ENCODE measurements at places on chromosomes 3 and 15.
A peak's percentile ranks its signal among the peaks of the same experiment; 100 is the strongest.

DNA sequence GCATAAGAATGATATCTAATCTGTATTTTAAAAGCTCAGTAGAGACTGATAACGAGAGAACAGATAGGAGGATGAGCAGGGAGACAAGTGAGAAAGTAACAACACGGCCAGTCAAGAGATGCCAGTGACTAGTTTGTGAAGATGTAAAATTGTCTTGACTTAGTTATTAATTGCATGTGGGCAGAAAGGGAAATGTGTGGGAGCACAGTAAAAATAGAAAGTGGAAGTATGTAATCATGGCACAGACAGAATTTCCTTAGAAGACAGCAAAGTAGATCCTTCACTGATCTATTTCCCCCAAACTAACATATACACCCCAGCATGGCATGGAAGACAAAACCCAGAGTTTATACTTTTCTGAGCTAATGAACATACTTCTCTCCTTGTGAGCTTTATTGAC is 344.5 kb downstream of the FGF12 start:
- no peak for DNase-seq

DNA sequence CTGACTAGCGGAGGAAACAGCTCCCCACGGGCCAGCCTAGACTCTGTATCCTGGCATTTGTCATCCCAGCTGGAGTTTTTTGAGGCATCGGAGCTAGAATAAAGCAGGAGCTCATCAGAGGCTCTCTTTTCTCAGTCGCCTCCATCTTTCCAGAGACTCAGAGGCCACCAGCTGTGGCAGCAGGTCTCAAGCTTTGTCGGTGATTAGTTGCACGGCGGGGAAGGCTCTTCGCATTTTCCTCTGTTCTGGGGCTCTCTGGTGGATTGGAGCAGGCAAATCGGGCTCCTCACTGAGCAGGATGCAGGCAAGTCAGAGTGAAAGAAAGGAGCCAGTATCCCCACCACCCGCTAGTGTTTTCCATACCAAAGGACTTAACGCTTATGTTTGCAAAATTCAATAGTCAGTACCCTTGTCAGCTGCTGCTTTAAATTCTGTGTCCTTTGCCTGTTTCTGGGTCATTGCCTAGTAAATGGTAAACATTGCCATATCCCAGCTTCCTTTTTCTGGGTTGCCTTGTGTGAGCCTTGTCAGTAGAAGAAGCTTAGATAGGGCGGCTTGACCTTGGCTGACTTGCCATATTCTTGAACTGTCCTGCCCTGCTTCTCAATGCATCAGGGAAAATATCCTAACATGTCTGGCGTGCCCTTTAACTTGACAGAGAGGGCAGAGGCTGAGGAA is 127.1 kb downstream of the PTPRG start:
- no peak for DNase-seq

DNA sequence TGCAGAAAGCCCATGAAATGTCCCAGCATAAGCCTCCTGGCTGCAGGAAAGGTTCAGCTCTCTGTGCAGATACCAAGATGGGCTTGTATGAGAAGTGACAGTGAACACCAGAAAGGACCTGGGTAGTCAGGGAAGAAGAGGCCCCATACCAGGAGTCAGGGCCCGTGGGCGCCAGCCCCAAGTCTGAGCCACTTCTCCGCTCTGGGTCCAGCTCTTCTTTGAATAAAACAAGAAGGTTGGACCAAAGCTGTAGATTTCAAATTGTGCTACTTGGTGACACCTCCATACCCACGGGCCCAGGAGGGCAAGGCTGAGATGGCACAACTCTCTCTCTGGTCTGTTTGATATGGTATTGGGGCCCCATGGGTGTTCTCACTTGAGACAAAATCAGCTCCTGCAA is 261.5 kb downstream of the UACA start:
- no peak for DNase-seq

- no peak for DNase-seq
Observed at GRCh38 chr3:154678041-154678654, 248.2 kb upstream of the GPR149 start.

DNA sequence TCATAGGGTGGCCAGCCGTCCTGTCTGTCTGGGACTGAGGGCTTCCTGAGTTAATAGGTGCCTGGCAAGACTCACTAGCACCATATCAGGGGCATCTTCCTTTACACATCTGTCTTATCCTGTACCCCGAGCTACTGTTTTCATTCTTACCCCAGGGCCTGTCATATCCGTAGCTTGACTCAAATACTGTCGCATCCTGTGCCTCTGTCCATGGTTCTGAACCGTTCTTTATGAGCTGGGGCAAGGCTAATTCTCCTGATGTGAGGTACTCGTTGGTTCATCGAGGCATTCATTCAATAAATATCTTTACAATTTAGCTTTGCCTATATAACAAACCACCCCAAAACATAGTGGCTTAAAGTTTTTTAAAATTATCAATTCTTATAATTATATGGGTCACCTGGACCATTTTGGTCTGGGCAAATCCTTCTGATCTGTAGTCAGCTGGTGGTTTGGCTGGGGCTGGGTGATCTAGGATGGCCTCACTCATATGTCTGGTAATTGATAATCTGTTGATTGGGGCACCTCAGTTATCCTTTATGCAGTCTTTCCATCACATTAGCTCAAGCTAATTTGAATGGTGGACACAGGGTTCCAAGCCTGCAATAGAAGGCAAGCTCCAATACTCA is 121.2 kb downstream of the TLE3 start:
- no peak for DNase-seq

GRCh38 chr3:57173687-57174086 is 8.5 kb upstream of the IL17RD start:
- DNase-seq = no peak

GRCh38 chr15:47095833-47096232 is 621.5 kb upstream of the SEMA6D start:
- no peak for DNase-seq

DNA sequence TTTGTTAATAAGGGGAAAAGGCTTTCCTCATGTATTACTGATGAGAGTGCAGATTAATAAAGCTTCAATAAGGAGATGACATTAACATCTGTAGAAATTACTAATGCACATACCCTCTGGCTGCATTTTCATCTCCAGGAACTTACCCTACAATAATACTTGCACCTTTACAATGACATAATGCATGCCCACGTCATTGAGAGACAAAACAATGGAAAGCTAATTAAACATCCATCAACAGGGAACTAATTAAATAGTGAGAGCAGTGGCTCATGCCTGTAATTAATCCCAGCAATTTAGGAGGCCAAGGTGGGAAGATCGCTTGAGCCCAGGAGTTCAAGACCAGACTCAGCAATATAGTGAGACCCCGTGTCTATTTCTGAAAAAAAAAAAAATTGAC is 32.8 kb upstream of the DET1 start:
- no peak for DNase-seq

GRCh38 chr15:62853114-62853840 is 189.3 kb upstream of the TPM1 start:
- DNase-seq = no peak

DNA sequence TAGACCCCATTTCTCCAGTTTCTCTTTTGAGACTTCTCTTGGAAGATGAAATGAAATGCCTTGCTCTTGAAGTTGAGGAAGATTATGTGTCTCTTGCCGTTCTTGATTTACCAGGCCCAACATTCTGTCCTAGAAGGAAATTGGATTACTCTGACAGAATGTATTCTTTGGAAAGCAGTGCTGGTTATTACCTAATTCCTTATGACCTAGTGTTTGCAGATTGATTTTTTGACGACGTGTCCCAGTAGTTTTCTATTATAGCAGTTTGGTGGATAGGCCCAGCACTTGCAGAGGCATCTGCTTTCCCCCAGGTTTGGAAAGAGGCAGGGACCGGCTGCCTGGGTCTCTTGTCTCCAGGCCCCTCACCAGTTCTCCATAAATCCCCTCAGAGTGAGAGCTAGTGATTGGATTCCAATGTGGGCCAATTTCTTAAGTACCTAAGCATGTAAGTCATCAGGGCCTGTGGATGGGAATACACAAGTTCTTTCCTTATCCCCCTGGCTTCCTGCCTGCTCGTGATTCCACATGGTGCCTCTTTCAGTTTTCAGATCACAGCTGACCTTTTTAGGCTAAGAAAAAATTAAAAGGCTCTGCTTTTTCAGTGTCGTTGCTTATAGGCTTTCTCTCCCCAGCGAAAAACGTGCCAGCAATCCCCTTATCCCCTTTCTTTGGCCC is 50.2 kb downstream of the EPHB3 start:
- no peak for DNase-seq

GRCh38 chr15:49435174-49435573 is 12.1 kb downstream of the FGF7 start:
- DNase-seq = no peak

- DNase-seq = no peak
Observed at GRCh38 chr15:44720460-44721176, 9.3 kb downstream of the B2M start.

DNA sequence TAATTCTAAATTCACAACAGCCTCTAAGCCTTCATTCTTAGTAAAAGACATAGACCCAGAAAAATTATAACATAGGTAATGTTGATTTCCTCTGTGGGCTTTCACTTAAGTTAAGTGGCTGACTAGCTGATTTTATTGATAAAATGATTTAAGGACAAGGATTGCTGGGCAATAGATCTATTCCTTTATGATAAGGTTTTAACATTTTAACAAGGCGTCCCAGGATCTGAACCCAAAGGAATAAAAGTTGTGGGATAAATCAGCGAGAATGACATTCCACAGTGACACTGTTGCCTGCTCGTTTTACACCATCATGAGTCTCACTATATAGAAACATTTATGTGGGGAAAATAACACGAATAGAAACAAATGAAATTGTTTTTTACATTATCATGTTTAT is 1151.0 kb downstream of the ZPLD1 start:
- no peak for DNase-seq

- DNase-seq = no peak
Observed at GRCh38 chr3:111763968-111764367, 95.1 kb upstream of the PHLDB2 start.

DNA sequence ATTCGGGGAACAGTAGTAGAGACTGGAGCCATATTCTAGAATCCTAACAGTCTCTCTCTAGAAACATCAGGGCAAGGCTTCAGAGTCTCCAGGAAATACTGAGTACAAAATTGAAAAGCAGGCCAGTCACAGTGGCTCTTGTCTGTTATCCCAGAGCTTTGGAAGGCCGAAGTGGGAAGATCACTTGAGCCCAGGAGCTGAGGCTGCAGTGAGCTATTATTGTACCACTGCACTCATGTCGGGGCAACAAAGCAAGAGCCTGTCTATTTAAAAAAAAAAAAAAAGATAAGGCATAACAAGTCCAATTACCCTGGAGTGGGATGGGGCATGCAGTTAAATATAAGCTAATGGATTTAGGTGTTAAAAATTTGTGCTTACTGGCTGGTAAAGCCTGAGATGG is 79.0 kb downstream of the SEMA6D start:
- DNase-seq = no peak

DNA sequence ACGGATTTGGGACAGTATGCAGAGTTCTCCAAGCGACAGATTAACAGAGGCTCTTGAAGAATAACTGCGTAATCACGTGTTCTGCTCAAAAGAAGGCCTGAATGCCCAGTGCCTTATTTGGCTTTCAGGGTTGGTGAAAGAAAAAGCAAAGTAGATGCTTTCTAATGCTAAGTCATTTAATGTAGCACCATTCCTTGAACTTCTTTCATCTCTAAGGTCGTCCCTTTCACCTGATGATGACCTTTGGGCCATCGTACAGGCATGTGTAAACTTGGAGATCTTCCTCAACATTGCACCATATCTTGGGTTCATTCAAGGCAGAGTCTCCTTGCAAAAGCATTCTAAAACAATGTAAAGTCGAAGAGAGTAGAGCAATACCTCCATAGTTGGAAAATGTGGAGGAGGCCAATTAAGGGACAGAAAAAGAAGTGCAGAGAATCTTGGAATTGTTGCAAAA is 48.9 kb downstream of the TMEM44 start:
- no peak for DNase-seq

DNA sequence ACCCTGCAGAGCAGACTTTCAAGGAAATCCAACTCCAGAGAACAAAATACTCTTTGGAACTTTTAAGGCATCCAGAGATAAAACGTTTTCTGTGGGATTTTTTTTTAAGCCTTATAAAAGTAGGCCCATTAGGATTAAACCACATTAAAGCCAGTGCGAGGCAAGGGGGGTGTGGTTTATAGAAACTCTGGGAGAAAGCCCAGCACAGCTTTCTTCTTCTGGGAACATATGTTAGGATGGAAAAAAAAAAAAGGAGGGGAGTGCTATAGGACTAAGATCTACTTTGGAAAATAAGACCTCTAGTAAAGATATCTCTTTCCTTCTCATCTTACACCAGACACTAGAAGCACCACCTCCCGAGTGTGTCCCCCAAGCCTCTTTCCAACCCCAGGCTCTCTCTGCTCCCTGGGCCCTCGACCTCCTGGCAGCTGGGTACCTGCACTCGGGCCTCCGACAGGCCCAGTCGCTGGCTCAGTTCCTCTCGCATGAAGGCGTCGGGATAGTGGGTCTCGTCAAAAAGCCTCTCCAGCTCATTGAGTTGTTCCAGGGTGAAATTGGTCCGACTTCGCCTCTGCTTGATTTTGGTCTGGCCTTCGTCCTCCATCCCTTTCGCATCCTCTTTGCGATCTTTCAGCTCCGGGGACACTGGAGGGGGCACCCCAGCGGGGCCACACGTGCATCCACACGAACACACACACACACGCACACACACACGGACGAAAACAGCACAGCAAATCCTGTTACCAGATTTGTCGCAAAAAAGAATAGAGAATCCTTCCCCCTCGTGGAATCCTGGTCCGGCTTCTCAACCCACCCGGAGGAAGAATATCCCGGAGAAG is 3.8 kb downstream of the SHOX2 start:
- DNase-seq = no peak

DNA sequence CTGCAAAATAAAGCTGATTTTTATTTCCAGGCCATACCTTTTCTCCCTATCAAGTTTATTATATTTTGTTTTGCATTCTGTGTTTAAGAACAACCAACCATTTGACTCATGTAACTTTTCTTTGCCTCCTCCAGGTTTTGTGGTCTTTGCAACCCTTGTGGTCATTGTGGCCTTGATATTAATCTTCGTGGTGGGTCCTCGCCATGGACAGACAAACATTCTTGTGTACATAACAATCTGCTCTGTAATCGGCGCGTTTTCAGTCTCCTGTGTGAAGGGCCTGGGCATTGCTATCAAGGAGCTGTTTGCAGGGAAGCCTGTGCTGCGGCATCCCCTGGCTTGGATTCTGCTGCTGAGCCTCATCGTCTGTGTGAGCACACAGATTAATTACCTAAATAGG is 27.6 kb downstream of the NIPA2 start:
- no peak for DNase-seq

DNA sequence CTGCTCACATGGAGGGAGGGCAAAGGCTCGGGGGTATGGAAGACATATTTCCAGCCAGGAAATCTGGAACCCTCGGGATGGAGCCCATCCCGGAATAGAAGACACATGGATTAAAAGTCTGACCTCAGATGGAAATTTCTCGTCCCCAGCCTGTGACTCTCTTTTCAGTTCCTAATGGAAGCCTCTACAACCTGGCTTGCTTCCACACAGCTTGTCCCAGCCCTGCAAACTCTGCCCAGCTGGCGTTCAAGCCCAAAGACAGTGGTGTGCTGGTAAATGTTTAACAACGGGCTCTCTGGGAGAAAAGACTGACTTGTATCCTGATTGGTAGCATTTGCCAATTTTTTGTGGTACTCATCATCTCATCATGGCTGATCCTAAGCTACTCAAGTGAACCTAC is 35.6 kb upstream of the TLE3 start:
- peak; percentile 45 for DNase-seq

Data from amygdala (tissue), 56 donors.